ENCODE measurements at places on chromosomes 4 and X.

DNA sequence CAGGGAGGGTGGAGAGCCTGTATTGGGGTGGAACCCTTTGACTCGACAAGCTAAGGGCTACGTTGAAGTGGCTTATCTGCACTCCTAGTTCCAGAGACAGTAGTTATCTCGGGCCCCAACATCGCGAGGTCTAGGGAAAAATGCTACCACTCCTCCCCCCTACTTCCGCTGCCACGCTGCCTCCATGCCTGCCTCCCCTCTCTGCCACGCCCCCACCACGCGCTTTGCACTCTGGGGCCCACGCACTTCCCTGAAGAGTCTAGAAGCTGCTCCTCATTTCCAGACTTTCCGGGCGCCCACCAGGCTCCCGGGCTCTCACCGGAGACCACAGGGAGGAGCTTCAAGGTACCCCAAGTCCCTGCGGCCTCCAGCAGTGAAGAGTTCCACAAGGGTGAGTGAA, at the start of gene PASD1:
PASD1 (plus strand) TSS at position 227 of the 400 bp plus-strand sequence. CDS start 37,879 bp downstream, outside the sequence.
- DNase-seq = no peak

DNA sequence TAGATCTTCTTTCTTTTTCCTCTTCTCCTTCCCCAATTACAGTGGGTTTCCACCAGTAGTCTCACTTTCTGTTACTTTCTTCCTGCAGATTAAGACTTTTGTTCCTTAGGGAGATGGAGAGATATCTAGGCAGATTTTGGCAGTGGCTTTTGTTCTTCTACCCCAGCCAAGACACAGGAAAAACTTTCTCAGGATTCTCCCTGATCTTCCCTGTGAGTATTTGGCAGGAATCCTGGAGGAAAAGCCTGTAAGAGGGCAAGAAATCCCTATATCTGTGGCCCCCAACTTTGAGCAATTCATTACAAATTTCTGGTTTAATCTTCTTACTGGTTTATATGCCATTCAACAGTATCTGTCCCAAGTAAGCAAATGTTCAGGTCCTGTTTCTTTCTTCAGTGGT, 21.9 kb downstream of the SLC9A7 start:
- DNase-seq = no peak

DNA sequence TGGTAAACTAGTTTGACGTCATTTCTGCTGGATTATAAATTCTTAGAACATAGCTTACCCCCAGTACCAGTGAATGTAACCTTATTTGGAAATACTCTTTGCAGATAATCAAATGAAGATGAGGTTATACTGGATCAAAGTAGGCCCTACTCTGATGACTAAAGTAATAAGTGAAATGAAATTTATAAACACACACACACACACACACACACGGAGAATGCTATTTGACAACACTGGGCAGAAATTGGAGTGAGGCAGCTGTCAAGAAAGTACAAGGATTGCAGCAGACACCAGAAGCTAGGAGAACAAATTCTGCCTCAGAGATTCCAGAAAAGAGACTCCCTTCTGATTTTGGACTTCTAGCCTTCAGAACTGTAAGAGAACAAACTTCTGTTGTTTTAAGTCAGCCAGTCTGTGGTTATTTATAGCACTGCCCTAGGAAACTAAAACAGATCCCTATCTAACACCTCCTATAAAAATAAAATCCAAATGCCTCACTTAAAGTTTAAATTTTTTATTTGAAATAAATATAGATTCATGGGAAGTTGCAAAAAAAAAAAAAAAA, 448.6 kb downstream of the PCDH18 start:
- DNase-seq = no peak

- DNase-seq = no peak
Observed at GRCh38 chr4:63492515-63492914, 916.7 kb downstream of the TECRL start.

GRCh38 chr4:106301393-106302061, 14.5 kb downstream of the TBCK start:
- DNase-seq = no peak

DNA sequence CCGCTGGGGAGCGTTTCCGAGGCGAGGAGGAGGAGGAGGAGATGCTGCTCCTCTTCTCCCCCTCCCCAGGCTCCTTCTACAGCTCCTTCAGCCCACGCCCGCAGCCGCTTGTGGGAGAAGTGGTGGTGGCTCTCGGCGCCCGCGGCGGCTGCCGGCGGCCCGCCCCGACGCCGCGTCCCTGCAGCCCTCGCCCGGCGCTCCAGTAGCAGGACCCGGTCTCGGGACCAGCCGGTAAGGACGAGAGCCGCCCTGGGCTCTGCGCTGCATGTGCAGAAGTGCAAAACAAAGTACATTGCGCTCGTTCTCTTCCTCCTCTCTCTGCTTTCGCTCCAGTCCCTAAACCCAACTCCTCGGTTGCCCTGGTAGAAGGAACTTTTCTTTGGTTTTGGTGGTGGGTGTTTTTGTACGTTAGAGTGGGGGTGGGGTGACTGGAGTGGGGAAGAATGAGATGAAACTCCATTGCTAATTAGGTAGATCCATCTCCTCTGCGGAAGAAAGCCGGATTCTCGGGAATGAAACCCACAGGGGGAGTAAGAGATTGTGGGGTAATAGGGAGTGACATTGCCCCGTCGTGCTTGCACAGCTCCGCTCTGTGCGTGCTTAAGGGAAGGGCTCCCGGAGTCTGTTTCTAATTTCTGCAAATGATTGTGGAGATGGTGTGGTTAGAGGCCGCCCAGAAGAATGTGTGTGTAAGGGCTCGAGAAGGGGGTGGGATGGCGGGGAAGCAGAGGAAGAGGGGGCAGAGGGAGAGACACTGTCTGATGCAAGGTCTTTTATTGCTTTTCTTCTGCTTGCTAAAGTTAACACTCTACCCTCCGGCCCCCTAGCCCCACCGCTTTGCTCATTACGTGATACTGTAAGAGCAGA, 677 bp downstream of the PTPN13 start:
- DNase-seq = peak; percentile 88

GRCh38 chr4:104747635-104748034, 252.9 kb upstream of the CXXC4 start:
- DNase-seq = peak; percentile 6

DNA sequence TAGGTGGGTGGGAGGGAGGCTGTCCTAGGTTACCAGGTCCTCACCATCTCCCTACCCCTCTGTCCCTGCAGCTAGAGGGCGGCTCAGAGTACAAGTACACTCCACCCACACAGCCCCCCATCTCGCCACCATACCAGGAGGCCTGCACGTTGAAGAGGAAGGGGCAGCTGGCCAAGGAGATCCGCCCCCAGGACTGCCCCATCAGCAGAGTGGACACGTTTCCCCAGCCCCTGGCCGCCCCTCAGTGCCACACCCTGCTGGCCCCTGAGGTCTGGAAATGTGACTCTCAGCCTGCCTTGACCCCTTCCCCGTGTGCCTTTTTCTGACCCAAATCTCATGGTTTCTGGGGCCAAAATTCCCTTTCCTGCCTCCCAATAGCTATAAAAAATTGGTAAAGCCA, 6.5 kb downstream of the FTSJ1 start:
- no peak for DNase-seq

DNA sequence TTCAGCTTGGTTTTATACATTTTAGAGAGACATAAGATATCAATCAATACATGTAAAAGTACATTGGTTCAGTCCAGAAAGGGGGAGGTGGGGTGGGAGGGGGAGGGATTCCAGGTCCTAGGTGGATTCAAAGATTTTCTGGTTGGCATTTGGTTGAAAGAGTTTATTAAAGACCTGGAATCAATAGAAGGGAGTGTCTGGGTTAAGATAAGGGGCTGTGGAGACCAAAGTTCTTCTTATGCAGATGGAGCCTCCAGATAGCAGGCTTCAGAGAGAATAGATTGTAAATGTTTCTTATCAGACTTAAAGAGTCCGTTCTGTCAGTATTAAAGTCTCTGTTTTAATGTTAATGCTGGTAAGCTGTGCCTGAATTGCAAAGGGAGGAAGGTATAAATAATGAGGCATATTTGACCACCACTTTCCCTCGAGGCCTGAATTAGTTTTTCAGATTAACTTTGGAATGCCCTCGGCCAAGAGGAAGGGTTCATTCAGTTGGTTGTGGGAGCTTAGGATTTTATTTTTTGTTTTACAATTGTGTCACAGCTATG, 169.9 kb downstream of the AASDH start:
- DNase-seq = no peak

- no peak for DNase-seq
Observed at GRCh38 chr4:109990261-109991257, 77.9 kb downstream of the EGF start.

- no peak for DNase-seq
Observed at GRCh38 chr4:178316211-178316610, 874.0 kb upstream of the AGA start.

GRCh38 chr4:158033416-158034120, 139.3 kb downstream of the GASK1B start:
- peak; percentile 47 for DNase-seq

- DNase-seq = no peak
Observed at GRCh38 chr4:55036405-55036804, 89.0 kb downstream of the KDR start.

DNA sequence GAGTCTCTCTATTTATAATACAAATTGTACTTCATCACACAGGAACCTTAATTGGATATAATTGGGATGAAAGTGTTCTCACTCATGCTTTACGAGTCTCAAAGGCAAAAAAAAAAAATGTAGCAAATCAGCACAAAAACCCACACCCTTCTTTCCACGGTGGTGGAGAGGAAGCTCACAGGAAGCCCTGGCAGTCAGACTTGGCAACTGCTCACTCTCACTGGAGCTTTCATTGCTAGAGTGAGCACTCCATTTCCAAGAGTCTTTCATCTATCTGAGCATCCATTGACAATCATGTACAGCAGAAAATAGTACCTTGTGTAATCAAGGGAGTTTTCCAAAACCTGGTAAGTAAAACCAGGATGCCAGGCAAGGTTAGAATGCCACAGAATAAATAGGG, 2159.4 kb upstream of the AGA start:
- no peak for DNase-seq

DNA sequence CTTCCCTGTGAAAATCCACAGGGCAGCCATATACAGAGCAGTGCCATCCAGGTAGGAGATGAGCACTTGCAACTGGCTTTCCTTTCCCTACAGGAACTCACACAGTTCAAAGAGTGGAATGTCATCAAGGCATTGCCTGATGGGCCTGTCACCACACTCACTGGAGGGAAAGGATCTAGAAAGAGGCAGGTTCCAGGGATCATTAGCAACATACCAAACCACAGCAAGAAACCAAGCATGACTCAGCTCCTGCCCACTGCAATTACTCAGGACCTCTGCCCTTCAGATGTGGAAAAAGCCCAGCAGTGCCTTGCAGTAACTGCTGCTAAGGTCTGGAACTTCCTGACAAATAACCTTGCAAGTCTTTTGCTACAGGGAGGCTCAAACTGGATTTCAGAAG, 101.2 kb downstream of the ZNF674 start:
- DNase-seq = peak; percentile 77

DNA sequence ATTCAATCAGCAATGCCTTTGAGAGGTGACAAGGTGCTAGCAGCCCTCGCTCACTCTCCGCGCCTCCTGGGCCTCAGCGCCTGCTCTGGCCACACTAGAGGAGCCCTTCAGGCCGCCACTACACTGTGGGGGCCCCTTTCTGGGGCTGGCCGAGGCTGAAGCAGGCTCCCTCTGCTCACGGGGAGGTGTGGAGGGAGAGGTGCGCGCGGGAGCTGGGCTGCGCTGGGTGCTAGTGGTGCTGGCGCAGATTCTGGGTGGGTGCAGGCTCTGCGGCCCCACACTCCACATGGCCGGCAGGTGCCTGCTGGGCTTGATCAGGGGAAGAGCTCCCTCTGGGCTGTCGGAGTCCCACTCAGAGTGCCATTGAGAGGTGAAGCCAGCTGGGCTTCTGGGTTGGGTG, 351.0 kb downstream of the GASK1B start:
- DNase-seq = no peak

DNA sequence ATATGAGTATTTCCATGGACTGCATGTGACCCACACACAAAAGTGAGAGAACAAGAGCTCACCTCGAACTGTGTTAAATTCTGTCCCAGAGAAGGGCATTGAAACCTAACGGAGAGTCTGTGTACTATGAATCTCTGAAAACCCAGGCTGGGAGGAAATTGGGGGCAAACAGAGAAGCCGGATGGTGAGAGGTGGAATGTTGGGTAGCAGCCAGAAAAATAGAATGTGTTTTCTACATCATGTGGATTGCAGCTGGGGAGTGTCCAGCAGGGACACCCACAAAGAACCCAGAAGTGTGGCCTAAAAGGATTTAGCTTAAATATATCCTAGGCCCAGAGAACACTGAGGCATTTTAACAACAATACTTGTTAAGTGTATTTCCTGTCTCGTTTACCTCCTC, 38.6 kb downstream of the MND1 start:
- DNase-seq = no peak
